ENCODE measurements at places on chromosomes 6 and 20.

GRCh38 chr6:119501798-119502483 lies 152.4 kb upstream of the MAN1A1 start:
- DNase-seq = no peak

- no peak for DNase-seq
These were observed 145.4 kb upstream of the TSHZ2 start for GRCh38 chr20:52826722-52827121.

GRCh38 chr20:61730631-61731362 lies 334.9 kb downstream of the TAF4 start:
- no peak for DNase-seq

- no peak for DNase-seq
These were observed 99.6 kb upstream of the QKI start for GRCh38 chr6:163314791-163315470.

DNA sequence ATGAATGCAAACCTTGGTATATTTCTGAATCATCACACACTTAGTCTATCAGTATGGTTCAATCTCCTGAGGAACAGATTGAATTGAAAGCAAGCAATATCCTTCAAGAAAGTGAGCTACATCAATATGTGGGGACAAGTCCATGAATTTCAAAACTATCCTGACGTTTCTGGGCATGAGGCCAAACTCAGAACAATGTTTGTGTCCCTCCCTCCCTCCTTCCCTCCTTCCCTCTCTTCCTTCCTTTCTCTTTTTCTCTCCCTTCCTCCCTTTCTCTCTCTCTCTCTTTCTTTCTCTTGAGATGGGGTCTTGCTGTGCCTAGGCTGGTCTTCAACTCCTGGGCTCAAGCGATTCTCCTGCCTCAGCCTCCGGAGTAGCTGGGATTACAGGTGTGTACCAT lies 27.9 kb upstream of the SYNCRIP start:
- no peak for DNase-seq

GRCh38 chr6:76506808-76507207 lies 434.3 kb upstream of the IMPG1 start:
- DNase-seq = no peak

DNA sequence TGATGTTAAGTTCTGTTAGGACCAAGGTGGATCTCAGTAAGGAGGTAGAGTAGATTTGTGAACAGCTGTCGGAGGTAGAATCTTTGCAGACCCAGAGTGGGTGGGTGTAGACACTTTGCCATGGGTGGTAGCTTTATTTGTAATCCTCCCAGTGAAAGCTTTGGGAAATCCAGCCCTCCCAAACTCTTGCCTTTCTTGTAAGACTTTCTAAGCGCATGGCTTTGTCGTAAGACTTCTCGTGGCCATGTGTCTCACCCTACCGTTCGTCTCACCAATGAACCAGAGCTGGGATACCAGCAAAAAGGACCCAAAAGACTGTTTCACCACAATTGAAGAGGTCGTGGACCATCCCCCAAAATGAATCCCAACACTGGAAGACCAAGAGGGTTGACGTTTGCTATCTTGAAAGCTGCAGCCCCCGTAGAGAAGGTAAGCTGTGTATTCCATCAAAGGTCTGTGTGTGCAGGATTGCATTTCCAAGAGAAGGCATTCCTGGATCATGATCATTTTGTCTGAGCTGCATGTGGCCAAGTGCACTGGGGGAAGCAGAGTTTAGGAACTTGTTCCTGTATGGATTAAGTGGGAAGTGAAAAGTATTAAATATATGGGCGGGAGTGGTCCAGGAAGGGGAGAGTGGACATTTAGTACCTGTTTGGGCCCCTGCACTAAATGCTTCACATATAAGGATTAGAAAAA lies 5.8 kb upstream of the TMEM14A start:
- DNase-seq = no peak

GRCh38 chr6:2182251-2182650 lies 63.2 kb downstream of the GMDS start:
- DNase-seq = no peak

GRCh38 chr6:3088968-3089367 lies 20.7 kb downstream of the RIPK1 start:
- DNase-seq = no peak
